Choroid plexus epithelial cell (primary cell): ENCODE measurements at places on chromosomes 3 and 15.

- no peak for DNase-seq
These were observed 38.8 kb downstream of the AKAP13 start for GRCh38 chr15:85419161-85419560.

GRCh38 chr3:46626039-46626438 lies 13.7 kb downstream of the FAM240A start:
- no peak for DNase-seq

- no peak for DNase-seq
These were observed 149.9 kb upstream of the NR2E3 start for GRCh38 chr15:71660501-71660900.

DNA sequence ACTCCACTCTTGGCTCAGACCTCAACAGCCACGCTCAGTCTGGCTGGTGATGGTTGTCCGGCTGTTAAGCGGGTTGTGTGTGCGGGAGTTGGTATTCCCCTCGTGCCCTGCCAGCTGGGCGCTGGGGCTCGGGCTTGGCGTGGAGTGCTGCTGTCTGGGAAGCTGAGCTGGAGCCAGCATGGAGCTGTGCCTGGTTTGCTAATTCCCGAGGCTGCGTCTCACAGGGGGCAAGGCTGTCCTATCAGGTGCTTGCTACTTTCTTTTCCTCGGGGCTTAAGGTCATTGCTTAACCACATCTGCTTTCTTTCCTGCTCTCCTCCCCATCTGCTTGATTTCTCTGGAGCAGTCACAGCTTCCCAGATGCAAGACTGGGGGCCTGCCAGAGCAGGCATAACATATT lies 29.9 kb downstream of the PDIA5 start:
- DNase-seq = peak; percentile 50

DNA sequence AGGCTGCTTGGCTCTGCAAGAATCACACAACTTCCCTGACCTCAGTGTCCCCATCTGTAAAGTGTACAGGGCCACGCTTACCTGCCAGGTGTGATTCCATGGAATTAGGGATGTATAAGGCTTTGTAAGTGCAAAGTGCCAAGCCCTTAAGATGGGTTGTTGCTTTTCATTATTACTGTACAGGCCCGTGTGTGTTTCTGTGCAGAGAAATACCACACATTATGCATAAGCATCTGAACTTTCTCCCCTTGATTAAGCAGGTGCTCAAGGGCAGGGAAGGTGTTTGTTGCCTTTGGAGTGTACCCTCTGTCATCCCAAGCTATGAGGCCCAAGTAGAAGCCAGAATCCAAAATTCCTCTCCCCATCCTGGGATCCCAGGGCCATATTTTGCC lies 13.6 kb upstream of the HRH1 start:
- DNase-seq = no peak

DNA sequence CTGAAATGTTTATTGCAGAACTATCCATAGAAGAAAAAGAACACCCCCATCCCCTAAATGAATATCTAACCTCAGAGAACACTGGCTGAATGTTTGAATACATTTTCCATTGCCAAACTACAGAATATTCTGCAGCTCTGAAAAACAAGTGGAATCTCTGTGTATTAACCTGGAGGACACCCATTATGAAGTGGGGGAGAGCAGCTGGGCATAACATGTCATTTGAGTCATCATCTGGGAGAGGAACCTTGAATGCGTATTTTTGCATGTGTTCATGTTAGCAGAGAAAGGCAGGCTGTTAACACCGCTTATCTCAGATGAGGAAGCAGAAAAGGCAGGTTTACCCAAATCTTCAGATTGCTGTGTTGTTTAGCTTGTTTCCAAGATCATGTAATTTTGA lies 31.5 kb downstream of the ESYT3 start:
- DNase-seq = no peak

DNA sequence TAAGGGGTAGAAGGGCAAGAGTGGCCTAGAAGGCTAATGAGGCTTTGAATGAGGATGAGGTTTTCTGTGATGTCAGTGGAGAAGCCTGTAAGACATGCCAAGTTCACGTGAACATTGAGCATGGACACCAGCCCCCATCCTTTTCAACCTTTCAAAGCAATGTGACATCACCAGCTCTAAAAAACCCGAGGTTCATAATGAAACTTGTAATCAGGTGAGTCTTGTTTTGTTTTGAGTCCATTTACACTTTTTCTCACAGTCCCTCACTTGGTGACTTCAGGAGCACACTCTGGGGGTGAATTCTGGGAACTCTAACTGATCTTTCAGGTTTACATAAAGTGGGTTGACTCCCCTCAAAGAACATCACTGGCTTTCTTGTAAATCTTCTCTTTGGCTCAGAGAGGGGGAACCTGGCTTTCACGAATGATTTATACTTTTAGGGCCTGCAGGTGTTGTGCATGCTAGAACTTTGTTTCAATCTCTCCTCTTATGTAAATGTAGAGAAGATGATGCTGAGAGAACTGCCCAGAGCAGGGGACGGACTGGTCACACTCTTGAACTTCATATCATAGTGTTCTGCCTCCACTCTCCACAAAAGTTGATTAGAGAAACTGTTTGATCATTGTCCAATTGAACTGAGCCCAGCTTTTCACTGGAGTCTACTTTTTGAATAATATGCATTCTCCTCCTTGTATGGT lies 224.7 kb upstream of the SATB1 start:
- no peak for DNase-seq

DNA sequence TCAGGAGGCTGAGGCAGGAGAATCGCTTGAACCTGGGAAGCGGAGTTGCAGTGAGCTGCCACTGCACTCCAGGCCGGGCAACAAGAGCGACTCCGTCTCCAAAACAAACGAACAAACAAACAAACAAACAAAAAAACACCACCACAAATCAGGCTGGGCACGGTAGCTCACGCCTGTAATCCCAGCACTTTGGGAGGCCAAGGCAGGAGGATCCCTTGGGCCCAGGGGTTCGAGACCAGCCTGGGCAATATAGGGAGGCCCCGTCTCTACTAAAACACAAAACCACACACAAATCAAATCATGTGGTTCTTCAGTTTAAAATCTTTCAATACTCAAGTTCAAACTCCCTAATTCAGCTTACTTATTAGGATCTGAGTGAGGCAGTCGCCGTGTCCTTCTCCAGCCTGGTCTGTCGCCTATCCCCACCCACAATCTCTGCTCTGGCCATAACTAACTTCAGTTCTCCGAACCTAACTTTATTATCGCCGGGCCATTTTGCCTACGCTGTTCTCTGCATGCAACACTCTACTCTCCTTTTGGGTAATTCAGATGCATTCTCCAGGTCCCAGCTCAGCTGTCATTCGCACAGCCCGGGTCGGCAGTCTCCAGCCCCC lies 660 bp upstream of the RTF1 start:
- DNase-seq = no peak

DNA sequence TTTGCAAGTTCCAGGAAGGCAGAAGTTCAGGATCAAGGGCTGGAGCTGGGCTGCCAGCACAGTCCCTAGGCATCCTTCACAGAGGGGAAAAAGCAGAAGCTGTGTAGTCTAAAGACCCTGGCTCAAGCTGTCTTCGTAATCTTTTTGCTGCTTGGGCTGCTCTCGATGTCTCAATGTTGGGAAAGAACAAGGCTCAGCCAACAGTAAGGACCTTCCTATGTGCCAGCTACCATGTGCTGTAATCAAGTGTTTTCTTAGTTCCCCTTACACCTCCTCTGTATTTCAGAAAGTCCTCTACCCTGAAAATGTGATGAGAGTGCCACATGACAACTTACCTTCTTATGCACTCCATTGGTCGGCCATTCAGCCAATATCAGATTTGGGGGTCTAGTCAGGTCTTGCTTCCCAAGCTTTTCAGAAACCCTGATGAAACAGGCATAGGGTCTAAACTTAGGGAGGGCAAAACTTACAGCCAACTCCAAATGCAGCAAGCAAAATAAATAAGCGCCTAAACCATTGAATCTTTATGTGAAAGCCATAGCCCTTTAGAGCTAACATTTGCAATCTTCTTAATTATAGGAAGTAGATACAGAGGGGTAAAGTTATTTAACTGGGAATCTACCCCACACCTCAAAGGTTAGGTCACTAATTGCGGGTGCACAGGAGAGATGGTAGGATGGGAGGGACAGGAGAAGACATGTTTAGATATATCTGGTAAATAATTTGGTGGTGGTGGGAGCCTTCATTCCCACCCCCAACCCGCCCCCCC lies 1.2 kb upstream of the EDEM1 start:
- DNase-seq = no peak

- DNase-seq = no peak
These were observed 33.3 kb upstream of the GABRB3 start for GRCh38 chr15:26806151-26806550.

DNA sequence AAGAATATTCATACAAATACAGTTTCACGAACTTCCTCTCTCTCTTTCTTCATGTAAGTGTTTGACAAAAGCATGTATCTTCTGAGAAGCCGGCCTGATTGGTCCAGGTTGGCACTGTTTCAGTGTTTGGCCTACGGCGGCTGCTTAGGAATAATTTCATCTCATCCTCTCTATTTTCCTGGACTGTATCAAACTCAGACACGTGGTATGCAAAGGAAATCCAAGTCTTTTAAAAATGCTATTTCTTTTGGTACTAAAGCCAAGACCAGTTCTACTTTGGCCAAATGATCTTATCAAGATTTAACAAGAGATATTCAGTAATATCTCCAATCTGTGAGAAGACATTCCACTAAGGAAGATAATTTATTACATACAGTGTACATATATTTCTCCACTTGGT lies 152.8 kb downstream of the TIGIT start:
- no peak for DNase-seq

DNA sequence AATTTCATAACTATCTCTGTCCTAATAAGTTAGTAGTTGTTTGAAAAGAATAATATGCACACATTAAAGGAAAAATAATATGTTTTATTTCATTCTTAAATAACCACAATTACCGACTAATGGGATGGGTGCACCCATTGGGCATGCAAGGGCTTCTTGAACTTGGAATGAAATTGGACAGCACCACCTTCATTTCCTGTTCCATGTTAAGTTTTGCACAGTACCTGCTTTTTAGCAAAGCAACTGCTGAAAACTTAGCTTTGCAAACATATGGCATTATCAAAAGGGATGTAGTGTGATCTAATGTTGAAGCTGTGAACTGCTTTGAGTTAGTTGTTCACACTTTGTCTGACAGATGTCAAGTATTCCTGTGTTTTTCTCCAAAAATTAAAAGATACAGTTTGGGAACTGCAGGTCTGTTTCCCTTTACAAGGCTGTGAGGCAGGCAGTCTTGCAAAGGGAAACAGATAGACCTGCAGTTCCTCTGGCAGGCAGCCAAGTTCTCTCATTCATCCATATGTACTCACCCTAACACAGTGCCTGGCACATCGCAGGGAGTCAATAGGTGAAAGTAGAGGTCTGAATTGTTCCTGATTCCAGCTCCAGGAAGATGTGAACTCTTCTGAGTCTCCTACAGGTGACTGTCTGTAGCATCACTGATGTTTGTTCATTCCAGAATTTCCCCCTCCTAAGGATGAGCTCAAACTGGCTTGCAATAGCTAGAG lies 64.3 kb upstream of the GOLGA8B start:
- DNase-seq = peak; percentile 42

- DNase-seq = no peak
These were observed 43.2 kb downstream of the GOLGA8S start for GRCh38 chr15:23397779-23398178.

- no peak for DNase-seq
These were observed 14.4 kb downstream of the TMPRSS7 start for GRCh38 chr3:112048911-112049310.

GRCh38 chr3:72353236-72354128 lies 494.8 kb downstream of the SHQ1 start:
- no peak for DNase-seq

GRCh38 chr3:4458961-4459360 lies 8.1 kb downstream of the SUMF1 start:
- DNase-seq = no peak

DNA sequence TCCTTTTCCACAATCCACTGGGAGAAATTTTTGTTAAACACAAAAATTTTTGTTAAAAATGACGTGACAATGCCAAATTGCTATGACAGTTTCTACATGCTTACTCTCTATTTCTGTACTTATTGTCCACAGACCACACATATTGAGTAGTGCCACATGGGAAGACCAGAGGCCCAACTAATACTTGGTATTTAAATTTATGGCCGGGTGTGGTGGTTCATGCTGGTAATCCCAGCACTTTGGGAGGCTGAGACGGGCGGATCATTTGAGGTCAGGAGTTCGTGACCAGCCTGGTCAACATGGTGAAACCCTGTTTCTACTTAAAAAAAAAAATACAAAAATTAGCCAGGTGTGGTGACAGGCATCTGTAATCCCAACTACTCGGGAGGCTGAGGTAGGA lies 20.3 kb downstream of the ZBTB11 start:
- DNase-seq = no peak

GRCh38 chr15:34818526-34818925 lies 23.2 kb upstream of the ACTC1 start:
- DNase-seq = no peak

GRCh38 chr3:26422415-26422814 lies 200.2 kb upstream of the LRRC3B start:
- DNase-seq = no peak

- DNase-seq = peak; percentile 69
These were observed 751.7 kb upstream of the GOLIM4 start for GRCh38 chr3:168847291-168847883.

DNA sequence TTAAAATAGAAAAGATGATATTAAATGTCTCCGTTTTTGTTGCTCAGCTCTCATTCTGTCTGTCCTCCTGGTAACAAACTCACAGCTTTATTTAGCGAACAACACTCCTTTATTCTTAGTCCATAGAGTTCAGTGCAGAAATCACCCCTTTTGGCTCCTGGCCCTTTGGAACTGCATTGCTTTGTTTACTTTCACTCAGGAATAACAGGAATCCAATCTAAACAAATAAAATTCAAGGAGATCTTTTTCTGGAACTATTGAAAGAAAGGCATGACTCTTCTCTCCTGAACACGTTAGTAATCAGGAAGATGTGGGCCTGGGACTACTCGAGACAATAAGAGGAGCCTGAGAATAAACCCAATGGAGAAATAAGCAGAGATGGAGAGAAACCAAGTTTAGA lies 409.2 kb downstream of the DIPK2A start:
- DNase-seq = no peak

DNA sequence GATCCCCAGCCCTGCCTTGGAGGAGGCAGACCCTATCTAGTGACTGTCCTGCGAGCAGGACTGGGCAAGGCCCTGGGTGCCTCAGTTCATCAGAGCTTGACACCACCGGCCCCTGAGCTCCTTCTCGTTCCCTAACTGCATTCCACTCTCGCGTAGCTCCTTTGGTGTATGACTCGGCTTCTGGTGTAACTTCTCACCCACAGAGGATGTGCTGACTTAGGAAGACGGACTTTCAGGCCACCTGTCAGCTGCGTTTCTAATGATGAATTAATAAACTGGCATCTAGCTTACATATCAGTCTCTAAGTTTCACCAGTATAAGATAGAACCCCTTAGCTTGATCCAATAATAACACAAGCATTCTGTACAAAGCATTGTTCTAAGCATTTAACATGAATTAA lies 17.5 kb downstream of the ABCF3 start:
- no peak for DNase-seq

DNA sequence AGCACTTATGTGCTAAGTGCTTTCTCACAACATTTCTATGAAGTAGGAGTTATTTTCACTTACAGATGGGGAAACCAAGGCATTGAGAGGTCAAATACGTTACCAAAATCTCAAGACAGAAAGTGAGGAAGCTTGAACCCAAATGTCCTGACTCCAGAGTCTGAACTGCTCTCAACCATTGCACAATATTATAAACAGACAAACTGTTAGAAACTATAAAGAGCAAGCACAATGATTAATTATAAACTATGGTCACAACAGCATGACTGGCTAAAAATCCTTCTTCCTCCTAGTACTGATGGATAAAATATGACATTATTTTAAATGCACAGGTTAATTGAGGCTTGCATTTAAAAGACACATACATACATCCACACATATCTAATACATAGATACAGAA lies 77.9 kb upstream of the ASB14 start:
- no peak for DNase-seq
